Upper lobe of right lung (tissue), 1 donor: ENCODE measurements at places on chromosomes 16 and 17. TPM values are rescaled to one million over a fixed set of nuclear protein-coding genes. Genes with fewer than 3 reads are reported as not detected.
A peak's percentile ranks its signal among the peaks of the same experiment; 100 is the strongest.

Gene HOXB9
- not detected for total RNA-seq

Gene MYL4
- total RNA-seq: 2.2 TPM

Gene WNT3
- total RNA-seq: 3.3 TPM

Gene G6PC1
- total RNA-seq: not detected

Gene HOXB7
- total RNA-seq: 1.2 TPM

Gene CCDC200
- not detected for total RNA-seq

Gene PRPSAP2
- 26.3 TPM for total RNA-seq

Gene RNF227
- total RNA-seq: 8.0 TPM

Gene BRICD5
- 7.5 TPM for total RNA-seq

Gene XPO6
- total RNA-seq: 102 TPM

Gene SCIMP
- 24.8 TPM for total RNA-seq

Gene CACNA1H
- 10.9 TPM for total RNA-seq

Gene PDIA2
- 0.96 TPM for total RNA-seq

- no peak overlapping the region for H3K4me3 ChIP-seq
- no peaks in the 10 kb centered on the region for H3K4me1 ChIP-seq
- DNase-seq: no peak
- H3K27ac ChIP-seq: no peak overlapping the region
- no peaks in the 10 kb centered on the region for H3K27me3 ChIP-seq
Observed at GRCh38 chr17:54881255-54881972, 19.2 kb upstream of the TOM1L1 start.

- peaks cover 73% of the 10 kb centered on the region for H3K36me3 ChIP-seq
- no peak for DNase-seq
- H3K4me3 ChIP-seq: no peak overlapping the region
- no peaks in the 10 kb centered on the region for H3K27me3 ChIP-seq
Observed at GRCh38 chr17:16444258-16444886, 29.0 kb downstream of the TRPV2 start.

GRCh38 chr16:68707340-68708152, 29.5 kb upstream of the CDH1 start:
- no peaks in the 10 kb centered on the region for H3K36me3 ChIP-seq
- H3K4me1 ChIP-seq: peaks cover 3% of the 10 kb centered on the region
- peak; percentile 85 for DNase-seq
- no peak overlapping the region for H3K27ac ChIP-seq

DNA sequence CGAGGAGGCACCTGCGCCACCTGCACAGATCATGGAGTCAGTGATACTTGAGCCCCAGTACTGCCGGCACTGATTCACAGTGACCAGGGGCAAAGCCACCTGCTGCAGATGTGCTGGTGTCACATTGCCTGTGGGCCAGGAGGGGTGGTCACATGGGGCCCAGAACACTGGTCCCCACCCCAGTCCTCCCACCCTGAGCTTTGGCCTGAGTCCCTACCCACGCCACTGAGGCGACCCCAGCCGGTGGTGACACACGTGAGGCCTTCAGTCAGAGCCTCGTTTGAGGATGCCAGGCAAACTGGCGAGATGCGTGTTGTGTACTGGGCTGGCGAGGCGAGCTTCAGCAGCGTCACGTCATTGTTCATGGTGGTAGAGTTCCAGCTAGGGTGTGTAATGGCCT, 1.5 kb downstream of the CTRL start:
- peaks cover 42% of the 10 kb centered on the region for H3K36me3 ChIP-seq
- no peaks in the 10 kb centered on the region for H3K27me3 ChIP-seq
- no peak overlapping the region for H3K4me3 ChIP-seq
- H3K4me1 ChIP-seq: peaks cover 15% of the 10 kb centered on the region

GRCh38 chr16:65455761-65456160, 333.9 kb upstream of the CDH11 start:
- DNase-seq: no peak
- H3K4me3 ChIP-seq: no peak overlapping the region
- H3K36me3 ChIP-seq: no peaks in the 10 kb centered on the region
- no peaks in the 10 kb centered on the region for H3K4me1 ChIP-seq

DNA sequence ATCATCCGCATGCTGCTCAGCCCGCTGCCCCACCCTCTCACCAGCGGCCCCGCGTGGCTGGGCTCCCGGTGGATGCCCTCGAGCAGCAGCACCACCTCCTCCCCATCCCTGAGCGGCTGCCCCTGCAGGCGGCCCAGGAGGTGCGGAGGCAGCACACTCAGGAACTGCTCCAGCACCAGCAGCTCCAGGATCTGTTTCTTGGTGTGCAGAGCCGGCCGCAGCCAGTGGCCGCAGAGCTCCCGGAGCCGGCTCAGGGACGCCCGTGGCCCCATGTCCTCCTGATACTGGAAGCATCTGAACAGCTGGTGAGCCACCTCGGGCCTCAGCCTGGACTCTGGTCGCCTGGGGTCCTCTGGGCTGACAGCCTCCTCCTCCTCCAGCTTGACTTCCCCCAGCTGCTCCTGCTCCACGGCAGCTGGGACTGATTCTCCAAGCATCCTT, 6.6 kb downstream of the ZSCAN10 start:
- H3K27me3 ChIP-seq: peaks cover 7% of the 10 kb centered on the region
- H3K27ac ChIP-seq: no peak overlapping the region
- H3K36me3 ChIP-seq: no peaks in the 10 kb centered on the region
- no peak for DNase-seq
- no peak overlapping the region for H3K4me3 ChIP-seq
- H3K4me1 ChIP-seq: peaks cover 15% of the 10 kb centered on the region

DNA sequence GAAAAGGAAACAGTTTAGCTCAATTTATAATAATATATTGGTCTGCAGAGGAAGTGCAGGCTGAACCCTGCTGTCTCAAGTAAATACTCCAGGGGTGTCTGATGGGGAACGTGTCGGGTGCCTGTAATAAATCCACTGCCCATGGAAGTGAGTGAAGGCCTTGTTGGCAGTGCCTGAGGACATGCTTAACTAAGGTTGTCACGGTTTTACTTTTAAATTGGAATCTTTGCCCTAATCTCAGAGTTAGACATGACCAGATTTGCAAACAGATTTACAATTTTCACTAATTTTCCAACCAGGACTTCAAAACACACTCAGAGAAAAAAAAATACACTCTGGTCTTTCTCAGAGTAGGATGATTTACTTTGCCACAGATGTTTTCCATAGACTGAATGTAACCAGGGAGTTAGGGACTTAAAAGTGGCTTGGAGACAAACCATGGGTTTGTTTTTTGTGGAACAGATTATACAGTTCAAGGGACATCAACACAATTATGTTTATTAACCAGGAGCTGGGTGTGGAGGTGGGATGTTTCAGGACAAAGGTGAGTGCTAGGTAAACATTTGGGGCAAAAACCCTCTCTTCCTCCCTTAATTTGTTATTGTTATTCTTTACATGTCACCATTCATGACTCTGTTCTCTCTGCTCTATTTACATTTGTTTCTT, 144.5 kb downstream of the FTO start:
- H3K36me3 ChIP-seq: peaks cover 4% of the 10 kb centered on the region
- H3K4me1 ChIP-seq: no peaks in the 10 kb centered on the region
- no peak for DNase-seq
- H3K4me3 ChIP-seq: no peak overlapping the region
- no peaks in the 10 kb centered on the region for H3K27me3 ChIP-seq

DNA sequence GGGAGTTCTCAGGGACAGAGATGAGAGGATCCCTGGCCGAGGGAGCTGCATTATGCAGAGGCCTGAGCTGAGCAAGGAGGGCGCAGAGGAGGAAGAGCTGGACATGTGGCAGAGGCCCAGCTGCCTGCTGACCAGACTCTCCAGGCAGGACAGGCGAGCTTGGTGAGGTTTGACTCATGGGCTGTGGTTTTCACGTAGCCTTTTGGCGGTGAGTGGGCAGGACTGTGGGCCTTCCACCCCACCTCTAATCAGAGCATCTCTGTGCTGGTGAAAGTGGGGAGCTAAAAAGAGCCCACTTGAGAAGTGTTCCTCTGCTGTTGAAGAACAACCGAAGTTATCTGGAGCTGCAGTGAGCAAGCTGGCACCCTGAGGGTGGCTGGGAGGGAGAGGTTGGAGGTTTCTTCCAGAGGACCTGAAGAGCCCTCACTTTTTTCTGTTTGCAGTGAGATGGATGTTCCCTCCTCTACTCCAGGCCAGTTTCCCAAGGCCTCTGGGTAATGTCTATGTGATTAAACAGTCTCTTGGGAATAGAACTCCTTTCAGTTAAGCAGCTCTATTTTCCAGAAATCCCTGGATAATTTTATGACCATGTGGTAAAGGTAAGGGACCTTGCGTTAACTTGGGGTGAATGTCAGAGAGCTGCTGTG, 11.9 kb downstream of the EPN2 start:
- no peak overlapping the region for H3K4me3 ChIP-seq
- no peaks in the 10 kb centered on the region for H3K27me3 ChIP-seq
- DNase-seq: peak; percentile 67
- peaks cover 37% of the 10 kb centered on the region for H3K4me1 ChIP-seq
- peak overlapping the region; percentile 58 for H3K27ac ChIP-seq
- H3K36me3 ChIP-seq: no peaks in the 10 kb centered on the region

DNA sequence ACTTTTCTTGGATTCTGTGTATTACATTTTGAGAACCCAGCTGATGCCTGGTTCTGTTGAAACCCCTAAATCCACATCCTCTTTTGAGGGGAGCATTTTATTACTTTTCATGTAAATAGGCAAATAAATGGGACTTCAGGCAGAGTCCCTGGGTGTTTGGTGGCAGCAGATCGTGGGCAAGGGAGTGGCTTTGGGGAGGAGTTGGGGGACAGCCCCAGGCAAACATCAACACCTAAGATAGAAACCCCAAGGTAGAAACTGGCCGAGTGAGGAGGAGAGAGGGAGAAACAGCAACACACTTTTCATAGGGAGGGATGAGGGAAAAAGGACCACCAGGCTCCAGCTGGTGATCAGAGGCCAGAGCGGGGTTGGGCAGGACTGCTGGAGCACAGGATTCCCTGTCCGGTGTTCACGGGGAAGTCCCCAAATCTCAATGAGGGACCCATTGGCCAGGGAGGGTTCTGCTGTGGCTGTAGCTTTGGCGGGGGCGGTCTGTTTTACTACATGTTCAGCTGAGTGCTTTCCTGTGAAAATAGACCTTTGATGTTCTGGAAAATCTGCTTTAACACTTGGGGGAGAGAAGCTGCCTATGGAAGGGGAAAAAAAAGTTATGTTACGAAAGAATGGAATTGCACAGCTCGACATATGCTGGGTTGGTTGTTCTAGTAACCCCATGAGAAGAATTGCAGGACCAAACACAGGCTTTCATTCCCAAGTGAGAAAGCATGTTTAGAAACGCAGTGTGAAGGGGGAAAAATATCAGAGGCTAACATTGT, 46.6 kb downstream of the MSI2 start:
- H3K27ac ChIP-seq: no peak overlapping the region
- H3K36me3 ChIP-seq: no peaks in the 10 kb centered on the region
- no peaks in the 10 kb centered on the region for H3K4me1 ChIP-seq
- no peaks in the 10 kb centered on the region for H3K27me3 ChIP-seq

DNA sequence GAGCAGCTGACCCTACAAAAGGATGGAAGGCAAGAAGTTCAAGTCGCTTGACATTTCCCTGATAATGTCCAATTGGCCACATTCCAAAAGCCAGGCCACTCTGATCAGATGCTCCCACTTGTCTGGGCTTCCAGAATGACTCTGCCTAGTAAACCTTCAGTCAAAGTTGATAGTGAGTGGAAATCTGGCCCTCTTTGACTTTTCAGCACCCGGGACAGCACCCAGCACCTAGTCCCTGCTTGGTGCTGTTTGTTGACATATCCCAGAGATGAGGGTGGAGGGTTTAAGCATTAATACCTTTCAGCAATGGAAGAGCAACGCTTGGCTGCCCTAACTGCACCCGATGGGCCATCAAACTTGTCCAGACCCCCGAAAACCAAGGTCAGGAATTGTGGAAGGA, 131.3 kb downstream of the AIPL1 start:
- no peaks in the 10 kb centered on the region for H3K36me3 ChIP-seq
- no peaks in the 10 kb centered on the region for H3K4me1 ChIP-seq
- no peaks in the 10 kb centered on the region for H3K27me3 ChIP-seq
- no peak overlapping the region for H3K4me3 ChIP-seq
- no peak overlapping the region for H3K27ac ChIP-seq

DNA sequence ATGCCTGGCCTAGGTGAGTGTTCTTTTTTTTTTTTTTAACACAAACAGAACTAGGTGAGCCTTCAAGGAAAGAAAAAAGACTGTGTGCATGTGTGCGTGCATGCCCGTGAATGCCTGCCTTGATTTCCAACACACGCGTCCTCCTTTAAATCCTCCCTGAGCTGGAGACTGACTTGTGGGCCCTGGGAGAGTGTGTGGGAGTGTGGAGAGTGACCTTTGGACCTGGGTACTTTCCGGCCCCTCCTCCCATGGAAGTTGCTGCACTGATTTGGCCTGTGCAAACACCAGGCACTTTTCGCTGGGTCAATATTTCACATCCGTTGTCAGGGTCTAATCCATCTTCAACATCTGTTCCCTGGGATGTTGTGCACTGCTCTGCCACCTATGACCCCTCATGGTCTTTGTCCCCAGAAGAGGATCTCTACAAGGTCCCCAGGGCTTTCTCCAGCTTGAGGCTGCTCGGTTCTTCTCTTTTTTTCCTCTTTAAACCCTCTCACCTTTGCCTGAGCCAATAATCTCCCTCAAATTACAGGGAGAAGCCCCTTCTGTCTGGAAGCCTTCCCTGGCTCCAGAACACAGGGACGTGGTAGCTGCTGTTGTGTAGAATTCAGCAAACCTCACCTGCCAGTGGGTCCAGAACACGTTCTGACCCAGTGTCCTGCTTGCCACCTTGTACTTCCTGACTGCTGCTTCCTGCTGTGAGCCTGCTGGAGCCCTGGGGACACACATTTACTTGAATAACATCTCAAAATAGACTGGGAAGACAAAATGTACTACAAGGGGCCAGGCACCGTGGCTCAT, 20.8 kb upstream of the ATP5MC1 start:
- H3K4me1 ChIP-seq: peaks cover 20% of the 10 kb centered on the region
- no peak for DNase-seq

- peaks cover 6% of the 10 kb centered on the region for H3K4me1 ChIP-seq
- no peak overlapping the region for H3K4me3 ChIP-seq
- DNase-seq: no peak
- H3K27ac ChIP-seq: no peak overlapping the region
- no peaks in the 10 kb centered on the region for H3K27me3 ChIP-seq
- H3K36me3 ChIP-seq: no peaks in the 10 kb centered on the region
Observed at GRCh38 chr16:47781673-47782072, 320.5 kb downstream of the PHKB start.

GRCh38 chr17:28575126-28575795, 1.4 kb downstream of the ALDOC start:
- no peak overlapping the region for H3K4me3 ChIP-seq
- no peaks in the 10 kb centered on the region for H3K27me3 ChIP-seq
- no peak for DNase-seq
- H3K4me1 ChIP-seq: peaks cover 17% of the 10 kb centered on the region
- H3K27ac ChIP-seq: no peak overlapping the region

GRCh38 chr17:65364438-65364837, 197.0 kb downstream of the AXIN2 start:
- no peaks in the 10 kb centered on the region for H3K27me3 ChIP-seq
- no peak overlapping the region for H3K4me3 ChIP-seq
- H3K27ac ChIP-seq: no peak overlapping the region
- H3K4me1 ChIP-seq: no peaks in the 10 kb centered on the region
- no peak for DNase-seq
- no peaks in the 10 kb centered on the region for H3K36me3 ChIP-seq

DNA sequence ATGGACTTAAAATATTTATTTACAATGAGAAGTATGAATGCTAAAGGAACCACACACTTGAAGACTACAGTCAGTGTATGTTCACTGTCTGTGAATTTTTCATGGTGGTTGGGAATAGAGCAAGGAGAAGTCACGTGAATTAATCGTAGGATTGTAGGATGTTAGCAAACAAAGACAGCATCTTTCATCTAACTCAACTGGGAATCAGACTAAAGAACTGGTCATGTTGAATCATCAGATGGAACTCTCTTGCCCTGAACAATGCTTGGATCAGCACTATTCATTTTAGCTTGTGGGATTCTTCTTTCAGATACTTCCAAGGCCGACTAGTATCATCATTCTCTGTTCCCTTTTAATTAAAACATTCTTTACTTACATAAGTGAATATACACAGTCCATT, 18.1 kb downstream of the KCNJ2 start:
- no peak overlapping the region for H3K4me3 ChIP-seq
- H3K4me1 ChIP-seq: no peaks in the 10 kb centered on the region
- H3K36me3 ChIP-seq: no peaks in the 10 kb centered on the region
- no peaks in the 10 kb centered on the region for H3K27me3 ChIP-seq
